Stimulated activated CD4-positive, alpha-beta T cell treated with anti-CD3 and anti-CD28 coated beads, Interleukin-15, amount 100 ng/mL, for 1 hour (primary cell): ENCODE measurements at places on chromosomes 5 and 9.

DNA sequence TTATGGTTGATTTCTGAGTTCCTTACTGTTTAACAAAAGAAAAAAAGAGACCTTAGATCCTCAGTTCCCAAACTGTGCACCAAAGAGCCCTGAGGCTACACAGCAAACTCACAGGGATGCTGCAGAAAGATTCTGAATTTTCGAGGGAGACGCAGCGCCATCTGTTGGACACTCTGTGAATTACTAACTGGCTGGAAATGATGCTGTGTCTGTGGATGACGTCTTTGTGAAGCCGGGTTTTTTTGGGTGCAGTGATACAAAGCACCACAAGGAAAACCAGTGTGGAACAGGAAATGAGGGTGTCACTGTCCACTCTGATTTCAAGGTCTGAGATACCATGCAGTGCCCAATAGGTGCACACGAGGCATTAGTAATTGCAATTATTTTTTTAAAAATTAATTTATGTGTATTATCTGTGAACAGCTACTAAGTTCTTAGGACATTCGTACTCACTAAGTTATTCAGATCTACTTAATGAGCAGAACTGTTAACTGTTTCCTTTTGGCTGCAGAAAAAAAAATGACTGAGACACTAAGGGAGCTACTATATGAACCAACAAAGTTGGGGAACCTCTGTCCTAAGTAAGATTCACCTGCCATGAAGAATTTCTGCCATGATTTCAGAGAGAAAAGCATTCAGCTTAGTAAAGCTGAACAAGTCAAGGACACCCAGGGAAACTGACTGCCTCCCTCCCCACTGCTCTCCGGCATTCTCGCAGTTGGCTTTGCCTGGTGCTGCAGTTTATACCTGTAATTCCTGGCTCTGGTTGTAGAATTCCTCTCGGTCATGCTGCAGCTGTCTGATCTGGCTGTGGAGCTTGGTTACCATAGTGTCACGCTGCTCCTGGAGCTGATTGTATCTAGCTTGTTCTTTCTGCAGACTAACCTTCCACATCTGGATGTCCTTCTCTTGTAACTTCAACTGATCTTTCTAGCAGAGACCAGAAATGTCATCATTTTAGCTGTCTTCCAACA lies 23.4 kb downstream of the SPACA9 start:
- DNase-seq, result peak; percentile 42

DNA sequence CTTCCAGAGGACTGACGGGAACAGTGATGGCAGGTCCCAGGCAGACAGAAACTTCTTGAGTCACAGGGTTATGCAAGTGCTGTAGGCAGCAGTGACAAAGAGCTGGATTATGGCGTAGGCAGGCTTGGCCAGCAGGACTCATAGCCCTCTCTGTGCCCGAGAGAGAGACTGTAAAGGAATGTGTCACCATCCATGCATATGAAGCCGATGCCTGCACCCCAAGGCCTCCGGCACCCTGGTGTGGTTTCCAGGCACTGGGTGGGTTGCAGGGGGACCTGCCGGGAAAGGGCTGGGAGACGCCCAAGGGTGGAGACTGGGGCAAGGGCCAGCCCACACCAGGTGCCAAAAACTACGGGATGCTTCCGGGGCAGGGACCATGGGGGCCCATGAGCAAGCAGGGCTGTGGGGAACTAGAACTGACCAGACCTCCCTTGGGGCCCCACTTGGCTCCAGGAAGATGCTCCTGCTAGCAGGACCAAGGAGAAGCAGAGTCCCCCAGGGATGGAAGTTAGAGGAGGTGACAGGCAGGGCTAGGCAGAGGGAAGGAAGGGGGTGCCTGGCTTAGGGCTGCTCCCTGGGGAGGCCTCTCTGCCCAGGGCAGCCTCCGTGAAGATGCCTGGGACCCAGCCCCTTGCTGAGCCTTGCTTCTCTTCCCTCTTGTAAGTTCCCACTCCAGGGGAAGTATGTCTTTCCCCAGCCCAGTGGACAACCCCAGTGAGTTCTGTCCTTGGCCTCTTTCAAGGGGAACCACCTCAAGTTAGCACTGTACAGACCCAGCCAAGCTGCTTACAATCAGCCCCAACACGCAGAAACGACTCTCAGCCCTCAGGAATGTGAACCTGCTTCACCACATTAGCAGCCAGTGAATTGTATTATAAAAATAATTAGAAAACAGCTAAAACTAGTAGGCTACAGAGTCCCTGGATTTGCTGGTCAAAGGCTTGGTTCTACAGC lies 10.5 kb upstream of the IPPK start:
- DNase-seq, result no peak

GRCh38 chr9:129509533-129509928 lies 111.4 kb downstream of the C9orf50 start:
- DNase-seq, result no peak

DNA sequence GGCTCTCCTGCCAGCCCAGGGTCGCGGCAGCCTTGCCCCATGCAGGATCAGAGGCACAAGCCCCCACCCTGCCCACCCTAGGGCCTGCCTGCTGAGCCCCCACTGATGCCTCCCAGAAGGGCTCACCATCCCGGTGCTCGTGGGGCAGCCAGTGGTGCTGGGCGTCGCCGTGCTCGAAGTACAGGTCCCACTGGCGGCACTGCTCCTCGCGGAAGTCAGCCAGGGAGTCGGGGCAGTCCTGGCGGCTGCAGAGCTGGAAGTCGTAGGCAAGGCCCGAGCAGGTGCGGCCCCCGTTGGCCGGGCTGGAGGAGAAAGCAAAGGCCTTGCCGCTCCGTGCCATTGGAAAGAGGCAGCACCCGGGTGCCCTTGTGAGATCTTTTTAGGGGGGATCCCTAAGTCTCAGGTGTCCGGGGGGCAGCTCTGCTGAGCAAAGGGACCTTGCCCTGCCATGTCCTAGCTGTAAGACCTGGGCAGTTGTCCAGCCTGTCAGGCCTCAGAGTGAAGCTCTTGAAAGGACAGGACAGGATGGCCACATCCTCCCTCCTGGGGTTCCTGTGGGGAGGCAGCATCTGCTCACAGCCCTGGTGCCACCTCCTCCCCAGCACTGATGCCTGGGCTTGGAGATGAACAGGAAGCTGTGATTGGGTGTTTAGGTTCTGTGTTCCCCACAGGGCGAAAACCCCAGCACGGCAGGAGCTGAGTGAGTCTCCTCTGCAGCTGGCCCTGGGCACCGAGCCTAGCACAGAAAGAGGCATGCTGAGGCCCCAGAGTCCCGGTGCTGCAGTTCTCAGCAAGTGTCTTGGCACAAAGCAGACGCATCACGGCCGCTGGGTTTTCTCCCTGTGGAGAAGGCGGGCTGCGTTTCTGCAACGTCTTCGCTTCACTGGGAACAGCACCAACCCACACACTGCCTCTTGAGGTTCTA lies 77.7 kb downstream of the ZNF354C start:
- no peak for DNase-seq

- DNase-seq, result no peak
Observed at GRCh38 chr5:113212244-113212920, 222.4 kb downstream of the TSSK1B start.

DNA sequence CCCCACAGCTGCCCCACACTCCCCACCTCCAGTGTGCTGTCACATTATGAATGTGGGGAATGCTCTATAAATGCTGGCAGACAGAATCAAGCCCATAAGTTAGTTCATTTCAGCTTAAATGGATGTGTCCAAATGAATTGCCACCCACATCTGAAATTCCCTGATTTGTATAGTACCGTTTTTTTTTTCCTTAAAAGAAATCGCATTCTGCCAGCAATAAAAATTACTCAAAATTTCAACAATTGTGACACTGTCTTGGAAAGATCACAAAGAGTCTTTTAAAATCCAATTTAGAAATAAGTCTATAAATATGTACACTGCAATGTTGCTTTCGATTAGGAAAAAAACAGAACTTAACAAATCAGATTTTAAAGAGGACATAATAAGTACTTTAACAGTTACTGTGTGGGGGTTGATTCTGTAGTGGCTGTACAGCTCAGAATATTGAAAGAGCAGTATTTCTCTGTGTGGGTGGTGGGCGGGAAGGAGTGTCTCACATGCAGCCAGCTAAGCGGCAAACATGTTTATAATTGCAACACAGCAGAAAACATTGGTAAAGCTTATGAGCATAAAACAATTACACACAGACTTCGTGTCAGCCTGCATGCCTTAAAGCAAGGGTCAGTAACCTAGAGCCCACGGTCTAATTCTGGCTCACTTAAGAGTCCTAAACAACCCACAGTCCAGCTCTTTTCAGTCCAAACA lies 24.9 kb upstream of the CSNK1G3 start:
- DNase-seq, result no peak

DNA sequence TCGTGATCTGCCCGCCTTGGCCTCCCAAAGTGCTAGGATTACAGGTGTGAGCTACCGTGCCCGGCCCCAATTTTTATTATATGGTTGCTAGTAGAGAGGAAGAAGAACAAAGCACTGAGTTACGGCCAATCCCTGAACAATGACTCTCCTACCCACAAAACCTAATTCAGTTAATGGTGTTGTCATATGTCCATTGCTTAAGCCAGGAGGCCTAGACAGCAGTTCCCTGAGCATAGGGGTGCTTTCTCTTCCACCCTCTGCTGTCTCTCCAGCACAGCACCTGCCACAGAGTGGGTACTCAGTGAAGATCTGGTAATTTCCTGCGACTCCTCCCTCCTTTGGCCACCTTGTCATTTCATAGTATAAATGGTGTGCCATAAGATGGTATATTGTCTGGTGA lies 21.4 kb upstream of the LTC4S start:
- DNase-seq, result no peak

DNA sequence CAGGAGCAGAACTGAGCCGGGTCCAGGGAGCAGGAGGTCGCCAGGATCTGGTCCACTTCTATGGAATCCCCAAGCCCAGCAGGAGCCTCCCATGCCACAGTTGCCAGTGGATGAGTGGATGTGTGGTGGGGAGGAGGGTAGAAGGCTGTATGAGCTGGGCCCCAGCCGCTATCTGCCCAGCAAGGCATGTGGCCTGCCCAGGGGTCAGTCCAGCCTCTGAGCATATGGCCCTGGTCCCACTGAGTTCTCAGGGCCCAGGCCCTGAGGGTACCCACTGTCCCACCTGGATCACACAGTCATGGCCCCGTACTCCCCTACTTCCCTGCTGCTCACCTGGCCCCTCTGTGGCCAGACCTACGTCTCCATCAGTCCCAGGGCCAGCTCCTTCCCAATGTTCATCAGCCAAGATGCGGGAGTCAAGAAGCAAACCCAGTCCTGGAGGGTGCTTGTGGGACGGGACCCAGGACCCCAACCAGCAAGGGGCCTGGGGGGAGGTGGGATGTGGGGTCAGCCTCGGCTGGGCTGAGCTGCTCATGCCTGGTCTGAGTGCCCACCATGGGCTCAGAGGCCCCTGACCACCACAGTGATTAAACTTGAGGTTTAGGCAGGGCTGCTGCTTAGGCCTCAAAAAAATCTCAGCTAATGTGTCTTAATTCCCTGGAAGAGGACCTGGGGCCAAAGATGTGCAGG lies 152.7 kb downstream of the COL23A1 start:
- DNase-seq, result no peak

- DNase-seq, result peak; percentile 46
Observed at GRCh38 chr5:42950456-42951292, 89.4 kb downstream of the ANXA2R start.

DNA sequence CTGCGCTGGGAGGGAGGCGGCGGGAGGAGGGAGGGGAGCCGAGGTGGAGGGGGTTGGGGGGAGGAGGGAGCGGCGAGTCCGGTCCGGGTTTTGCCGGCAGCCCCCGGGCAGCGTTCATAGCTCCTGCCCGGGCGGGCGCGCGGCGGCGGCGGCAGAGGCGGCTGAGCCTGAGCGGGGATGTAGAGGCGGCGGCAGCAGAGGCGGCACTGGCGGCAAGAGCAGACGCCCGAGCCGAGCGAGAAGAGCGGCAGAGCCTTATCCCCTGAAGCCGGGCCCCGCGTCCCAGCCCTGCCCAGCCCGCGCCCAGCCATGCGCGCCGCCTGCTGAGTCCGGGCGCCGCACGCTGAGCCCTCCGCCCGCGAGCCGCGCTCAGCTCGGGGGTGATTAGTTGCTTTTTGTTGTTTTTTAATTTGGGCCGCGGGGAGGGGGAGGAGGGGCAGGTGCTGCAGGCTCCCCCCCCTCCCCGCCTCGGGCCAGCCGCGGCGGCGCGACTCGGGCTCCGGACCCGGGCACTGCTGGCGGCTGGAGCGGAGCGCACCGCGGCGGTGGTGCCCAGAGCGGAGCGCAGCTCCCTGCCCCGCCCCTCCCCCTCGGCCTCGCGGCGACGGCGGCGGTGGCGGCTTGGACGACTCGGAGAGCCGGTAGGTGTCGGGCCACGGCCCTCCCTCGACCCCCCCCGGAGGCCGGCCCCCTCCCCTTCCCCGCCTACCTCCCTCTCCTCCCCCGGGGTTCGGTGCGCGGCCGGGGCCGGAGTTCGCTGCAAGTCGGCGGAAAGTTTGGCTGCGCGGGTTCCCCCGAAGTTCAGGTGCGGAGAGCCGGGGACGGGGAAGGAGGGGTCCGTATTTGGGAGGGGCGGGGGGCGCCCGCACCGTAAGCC lies at the start of gene CXXC5:
Gene CXXC5 (plus strand): TSS at position 145 of the 877 bp plus-strand sequence. CDS start 32,175 bp downstream, outside the sequence.
- peak; percentile 46 for DNase-seq

GRCh38 chr5:35098214-35098613 lies 50.5 kb upstream of the AGXT2 start:
- no peak for DNase-seq

- DNase-seq, result no peak
Observed at GRCh38 chr5:59092758-59093157, 509.9 kb downstream of the RAB3C start.

DNA sequence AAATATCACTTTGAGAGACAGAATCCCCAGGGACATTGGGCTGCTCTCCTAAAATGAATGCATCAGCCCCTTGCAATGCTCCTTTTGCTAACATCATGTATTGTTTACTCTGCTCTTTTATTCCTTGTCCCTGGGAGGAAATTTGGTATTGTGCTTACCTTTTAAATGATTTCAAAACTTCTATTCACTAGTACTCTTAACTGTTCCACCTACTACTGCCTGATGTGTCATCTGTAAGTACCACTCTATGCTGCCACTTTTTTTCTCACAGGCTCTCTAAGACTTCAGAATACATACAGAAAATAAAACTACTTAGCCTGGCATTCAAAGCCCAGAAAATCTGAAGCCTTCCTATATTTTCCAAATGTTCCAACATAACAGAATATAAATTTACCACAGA lies 667.2 kb downstream of the BRINP1 start:
- DNase-seq, result no peak

- DNase-seq, result no peak
Observed at GRCh38 chr5:146173597-146173996, 8.9 kb downstream of the LARS1 start.

- no peak for DNase-seq
Observed at GRCh38 chr5:56985936-56986625, 34.2 kb upstream of the MIER3 start.

- no peak for DNase-seq
Observed at GRCh38 chr5:157993986-157994691, 135.2 kb upstream of the CLINT1 start.

- no peak for DNase-seq
Observed at GRCh38 chr5:55480781-55481180, 54.0 kb downstream of the PLPP1 start.

DNA sequence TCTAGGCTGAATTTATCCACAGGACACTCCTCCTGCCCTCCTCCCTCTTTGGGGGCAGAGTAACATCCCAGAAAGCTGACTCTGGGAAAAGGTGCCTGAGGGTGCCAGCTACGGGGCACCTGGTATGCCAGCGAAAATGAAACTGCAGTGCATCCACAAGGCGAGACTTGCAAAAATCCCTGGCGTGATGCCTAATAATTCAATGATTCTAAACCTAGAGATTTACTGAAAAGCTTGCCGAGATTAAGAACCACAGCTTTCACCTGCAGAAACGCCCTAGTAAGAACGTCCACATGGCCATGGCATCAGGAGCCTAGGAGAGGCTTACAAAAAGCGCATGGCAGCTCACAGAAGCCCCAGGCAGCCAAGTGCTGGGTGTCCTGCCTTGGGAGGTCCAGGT lies 20.9 kb downstream of the CCNJL start:
- no peak for DNase-seq
